Endothelial cell of umbilical vein (primary cell): ENCODE measurements at places on chromosomes 3 and 15. TPM values are rescaled to one million over a fixed set of nuclear protein-coding genes. Genes with fewer than 3 reads are reported as not detected.

DNA sequence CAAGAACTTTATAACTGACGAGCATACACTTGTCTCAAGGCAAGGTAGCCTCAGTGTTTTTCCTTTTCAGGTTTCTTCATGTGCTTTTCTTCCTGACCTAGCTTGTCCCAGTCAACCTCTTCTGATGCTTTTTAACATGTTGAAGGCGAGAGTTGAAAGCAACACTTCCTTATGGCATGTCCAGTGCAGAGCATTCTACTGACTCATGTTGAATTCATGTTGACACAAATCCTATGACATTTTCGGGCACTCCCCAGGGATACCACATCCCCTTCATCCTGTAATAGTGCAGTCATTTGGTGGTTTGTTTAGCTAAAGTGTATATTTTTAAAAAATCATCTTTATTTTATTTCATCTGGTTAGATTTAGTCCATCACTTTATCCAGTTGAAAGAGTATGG, 75.9 kb upstream of the CBLB start:
- no peak for DNase-seq

- no peak for DNase-seq
These were observed 20.7 kb upstream of the LRRC2 start for GRCh38 chr3:46586738-46587246.

DNA sequence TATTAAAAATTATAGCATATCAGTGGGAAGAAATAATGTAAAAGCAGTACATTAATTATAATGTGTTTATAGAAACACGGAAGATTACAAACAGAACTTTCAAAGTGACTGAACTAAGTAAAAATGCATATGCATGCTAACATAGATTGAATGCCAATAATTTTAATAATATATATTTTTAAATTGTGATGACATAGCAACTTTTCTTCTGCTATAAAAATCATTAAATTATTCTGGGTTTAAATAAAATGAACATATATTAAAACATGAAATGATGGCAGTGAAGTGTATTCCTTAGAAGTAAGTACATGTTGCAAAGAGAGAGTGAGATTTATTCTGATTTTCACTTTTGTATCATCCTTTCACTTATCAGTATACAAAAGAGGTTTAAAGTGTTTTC, 128.9 kb downstream of the CHL1 start:
- no peak for DNase-seq

CDC25A gene
- 18.4 and 19.0 TPM in 2 replicates for total RNA-seq

- DNase-seq: no peak
These were observed 452 bp downstream of the DCP1A start for GRCh38 chr3:53346922-53347260.

FBXO45 gene
- 12.4 and 13.4 TPM in 2 replicates for total RNA-seq

COPG1 gene
- total RNA-seq: 202 and 203 TPM in 2 replicates

- DNase-seq: no peak
These were observed 366.3 kb upstream of the LRRC3B start for GRCh38 chr3:26256224-26256623.

GRCh38 chr3:38267662-38268061, 2.0 kb downstream of the SLC22A13 start:
- DNase-seq: no peak

ZDHHC23 gene
- 1.9 and 3.2 TPM in 2 replicates for total RNA-seq
